A549 (cell line): ENCODE measurements at places on chromosomes 13 and 19.
A peak's percentile ranks its signal among the peaks of the same experiment; 100 is the strongest.

DNA sequence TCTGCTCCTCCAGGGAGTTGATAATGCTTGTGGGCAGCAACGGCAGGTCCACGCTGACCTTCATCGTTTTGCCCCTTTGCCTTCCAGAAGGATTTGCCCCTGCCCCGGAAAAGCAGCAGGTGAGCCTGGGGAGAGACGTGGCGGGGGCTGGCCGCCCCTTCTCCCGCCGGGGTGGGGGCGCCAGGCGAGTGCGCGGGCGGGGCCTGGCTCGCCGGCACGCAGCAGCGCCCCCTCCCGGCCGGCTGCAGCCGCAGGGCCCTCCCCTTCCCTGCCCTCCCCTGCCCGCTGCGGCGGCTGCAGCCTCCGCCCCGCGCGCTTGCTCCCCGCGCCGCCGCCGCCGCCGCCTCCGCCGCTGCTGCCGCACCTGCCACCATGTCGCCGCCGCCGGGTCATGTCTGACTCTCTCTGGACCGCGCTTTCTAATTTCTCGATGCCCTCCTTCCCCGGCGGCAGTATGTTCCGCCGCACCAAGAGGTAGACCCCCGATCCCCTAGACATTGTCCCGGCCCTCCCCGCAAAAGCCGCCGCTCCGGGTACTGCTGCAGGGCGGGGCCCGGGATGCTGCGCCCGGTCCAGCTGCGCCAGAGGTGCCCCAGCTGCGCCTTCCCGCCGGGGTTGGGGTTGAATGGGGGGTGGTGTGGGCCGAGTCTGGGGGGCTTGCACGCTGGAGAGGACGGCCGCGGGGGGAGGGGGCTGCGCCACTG is at the start of gene MAST1:
Gene MAST1 (plus strand): TSS at position 334 of the 704 bp plus-strand sequence. CDS start 58 bp downstream, at position 392.
- DNase-seq, result no peak

GRCh38 chr13:26379831-26380230 is 125.9 kb downstream of the CDK8 start:
- DNase-seq, result no peak

DNA sequence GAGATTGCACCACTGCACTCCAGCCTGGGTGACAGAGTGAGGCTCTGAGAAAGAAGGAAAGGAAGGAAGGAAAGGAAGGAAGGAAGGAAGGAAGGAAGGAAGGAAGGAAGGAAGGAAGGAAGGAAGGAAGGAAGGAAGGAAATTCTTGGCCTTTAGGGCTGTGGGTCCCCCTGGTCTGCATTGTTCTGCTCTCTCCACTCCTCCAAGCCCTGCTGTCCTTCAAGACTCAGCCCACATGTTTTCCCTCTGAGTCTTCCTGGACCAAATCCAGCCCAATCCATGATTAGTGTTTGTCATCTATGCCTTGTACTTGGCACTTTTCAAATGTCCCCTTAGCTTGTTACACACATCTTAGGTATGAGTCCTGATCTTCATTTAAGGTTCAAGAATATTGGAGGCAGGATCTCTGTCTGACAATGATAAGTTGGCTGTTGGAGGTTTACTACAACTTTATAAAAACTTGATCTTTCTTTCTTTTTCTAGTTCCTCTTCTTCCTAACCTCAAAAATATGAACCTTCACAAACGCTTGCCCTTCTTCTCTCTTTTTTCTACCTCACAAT is 48.8 kb upstream of the INTS6 start:
- no peak for DNase-seq

GRCh38 chr19:932648-933552 is 7.1 kb downstream of the ARID3A start:
- no peak for DNase-seq

GRCh38 chr19:48745208-48745995 is 1.3 kb downstream of the IZUMO1 start:
- peak; percentile 80 for DNase-seq

- DNase-seq, result no peak
These were observed 291.1 kb upstream of the ARGLU1 start for GRCh38 chr13:106858903-106859532.

- DNase-seq, result no peak
These were observed 720.6 kb downstream of the EFNB2 start for GRCh38 chr13:105814902-105815250.

- no peak for DNase-seq
These were observed 27.7 kb downstream of the ZNF844 start for GRCh38 chr19:12092065-12092867.

- no peak for DNase-seq
These were observed 20.5 kb upstream of the FBXO27 start for GRCh38 chr19:39052846-39053245.

DNA sequence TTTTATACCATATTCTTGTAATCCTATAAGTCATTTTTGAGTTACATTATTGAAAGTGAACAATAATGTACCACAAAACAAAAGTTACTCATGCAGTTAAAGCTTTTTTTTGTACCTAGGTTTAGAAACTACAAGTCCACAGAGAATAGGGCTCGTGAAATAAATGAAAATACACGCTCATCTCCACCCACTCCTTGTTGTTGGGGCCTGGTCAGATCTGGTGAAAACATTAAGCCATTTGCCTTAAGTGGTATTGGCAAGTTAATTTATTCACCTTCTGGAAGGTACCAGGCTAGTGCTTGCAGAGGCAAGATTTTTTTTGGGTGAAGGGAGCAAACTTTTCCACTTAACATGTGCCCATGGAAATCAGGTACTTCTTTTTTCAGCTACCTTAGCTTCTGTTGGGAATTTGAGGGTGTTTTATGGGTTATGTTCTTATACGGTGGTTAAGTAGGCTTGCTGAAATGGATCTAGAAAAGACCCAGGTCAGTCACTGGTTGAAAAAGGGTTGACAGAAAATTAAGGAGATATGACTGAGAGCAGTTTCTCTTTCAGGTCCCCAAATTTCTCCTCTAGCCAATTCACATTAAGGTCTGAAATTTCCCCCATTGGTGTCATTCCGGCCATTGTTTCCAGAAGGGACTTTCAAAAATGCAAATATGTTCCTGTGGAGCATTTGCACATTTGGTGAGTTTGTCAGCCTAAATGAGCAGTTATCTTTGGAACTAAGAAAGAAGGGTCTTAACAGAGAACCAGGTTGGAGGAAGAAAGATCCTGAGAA is 143.3 kb downstream of the KCNRG start:
- DNase-seq, result no peak

DNA sequence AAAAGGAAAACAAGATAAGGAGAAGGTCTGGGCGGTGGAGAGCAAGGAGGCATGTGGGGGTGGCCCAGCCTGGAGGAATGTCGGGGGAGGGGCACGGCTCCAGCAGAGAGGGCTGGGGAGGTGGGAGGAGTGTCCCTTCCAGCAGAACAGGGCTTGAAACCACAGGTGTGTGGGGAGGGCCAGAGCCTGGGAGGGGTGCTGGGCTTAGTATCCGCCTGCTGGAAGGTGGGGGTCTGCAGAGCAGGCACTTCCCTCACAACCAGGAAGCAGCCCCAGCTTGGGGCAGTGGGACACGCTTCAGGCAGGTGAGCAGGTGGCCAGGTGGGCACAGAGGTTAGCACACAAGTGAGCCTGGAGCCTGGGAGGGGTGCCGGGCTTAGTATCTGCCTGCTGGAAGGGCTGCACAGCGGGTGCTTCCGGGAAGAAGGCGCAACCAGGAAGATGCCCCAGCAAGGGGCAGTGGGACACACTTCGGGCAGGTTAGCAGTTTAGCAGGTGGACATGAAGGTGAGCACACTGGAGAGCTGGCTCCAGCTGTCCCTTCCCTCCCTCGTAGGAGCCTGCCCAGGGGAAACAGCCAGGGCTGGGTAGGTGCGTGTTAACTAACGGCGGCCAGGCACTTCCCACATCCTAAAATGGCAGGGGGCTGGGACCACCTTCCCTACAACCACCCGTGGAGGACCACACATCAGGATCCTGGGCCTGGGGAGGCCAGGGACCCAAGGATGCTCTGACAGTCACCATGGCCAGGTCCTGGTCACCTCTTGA is 3.0 kb downstream of the GAS6 start:
- DNase-seq, result no peak

DNA sequence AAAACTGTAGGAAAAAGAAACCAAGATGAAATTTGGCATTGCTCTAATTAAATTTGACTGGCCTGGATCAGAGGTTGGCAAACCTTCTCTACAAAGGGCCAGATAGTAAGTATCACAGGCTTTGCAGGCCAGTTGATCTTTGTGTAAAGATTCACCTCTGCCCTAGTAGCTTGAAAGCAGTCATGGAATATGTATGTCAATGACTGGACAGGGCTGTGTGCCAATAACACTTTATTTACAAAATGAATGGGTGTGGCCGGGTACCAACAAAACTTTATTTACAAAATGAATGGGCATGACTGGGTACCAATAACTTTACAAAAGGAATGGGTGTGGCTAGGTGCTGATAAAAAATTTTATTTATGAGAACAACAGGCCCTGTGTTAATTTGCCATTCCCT is 20.0 kb downstream of the SIN3B start:
- DNase-seq, result no peak
